ENCODE measurements at places on chromosomes 2 and 18.

DNA sequence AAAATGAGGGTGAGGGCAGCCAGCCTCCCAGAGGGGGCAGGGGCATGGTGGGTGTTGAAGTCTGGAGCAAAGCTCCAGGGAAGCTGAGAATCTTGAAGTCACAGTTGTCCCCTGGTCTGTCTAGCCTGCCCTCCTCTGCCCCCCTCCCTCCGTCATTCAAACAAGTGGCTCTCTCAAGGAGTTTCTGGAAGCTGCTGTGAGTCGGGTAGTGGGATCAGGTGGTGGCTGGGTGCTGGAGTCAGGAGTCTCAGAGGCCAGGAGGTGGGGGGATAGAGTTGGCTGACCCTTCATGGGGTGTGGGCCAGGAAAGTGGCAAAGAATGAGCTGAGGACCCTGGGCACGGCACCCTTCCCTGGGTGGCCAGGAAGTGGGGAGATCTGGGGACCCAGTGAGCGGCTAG lies 495 bp upstream of the ASIC4 start:
- no peak for DNase-seq

- DNase-seq, result no peak
Observed at GRCh38 chr2:33448220-33448899, 28.1 kb upstream of the RASGRP3 start.

GRCh38 chr2:28956415-28956826 lies 24.7 kb upstream of the TOGARAM2 start:
- DNase-seq, result peak; percentile 47

DNA sequence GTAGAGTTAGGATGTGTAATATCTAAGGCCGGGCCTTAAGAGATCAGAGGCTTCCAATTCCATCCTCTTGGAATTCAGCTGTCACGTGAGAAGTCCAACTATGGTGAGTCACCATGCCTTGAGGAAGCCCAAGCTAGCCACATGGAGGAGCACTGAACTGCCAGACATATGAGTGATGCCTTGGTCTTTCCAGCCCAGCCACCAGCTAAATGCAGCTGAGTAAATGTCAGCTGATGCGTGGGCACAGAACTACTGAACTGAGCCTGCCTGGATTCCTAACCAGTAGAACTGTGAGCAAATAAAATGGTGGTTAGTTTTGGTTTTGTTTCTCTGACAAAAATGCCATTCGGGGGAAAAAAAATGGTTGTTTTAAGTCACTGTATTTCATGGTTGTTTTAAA lies 153.7 kb upstream of the SERTAD2 start:
- no peak for DNase-seq

- DNase-seq, result no peak
Observed at GRCh38 chr2:151634736-151635467, 99.4 kb downstream of the NEB start.

- no peak for DNase-seq
Observed at GRCh38 chr2:158138255-158138654, 36.6 kb downstream of the UPP2 start.

DNA sequence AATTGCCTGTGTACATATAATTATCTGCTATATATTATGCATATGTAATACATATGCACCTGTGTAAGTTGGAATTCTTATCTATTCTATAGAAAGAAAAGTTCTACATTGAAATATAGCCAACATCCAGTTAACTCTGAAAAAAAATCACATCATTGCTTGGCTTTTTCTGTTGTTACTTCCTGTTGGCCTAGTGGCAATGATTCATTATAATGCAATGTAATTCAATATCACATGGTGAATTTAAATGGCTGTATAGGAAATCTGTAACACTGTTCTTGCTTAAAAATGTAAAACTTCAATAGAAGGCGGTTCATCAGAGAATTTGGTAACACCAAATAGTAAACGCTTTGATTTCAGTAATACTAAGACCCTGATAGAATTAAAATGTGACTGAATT lies 44.5 kb upstream of the MAP4K3 start:
- DNase-seq, result no peak

DNA sequence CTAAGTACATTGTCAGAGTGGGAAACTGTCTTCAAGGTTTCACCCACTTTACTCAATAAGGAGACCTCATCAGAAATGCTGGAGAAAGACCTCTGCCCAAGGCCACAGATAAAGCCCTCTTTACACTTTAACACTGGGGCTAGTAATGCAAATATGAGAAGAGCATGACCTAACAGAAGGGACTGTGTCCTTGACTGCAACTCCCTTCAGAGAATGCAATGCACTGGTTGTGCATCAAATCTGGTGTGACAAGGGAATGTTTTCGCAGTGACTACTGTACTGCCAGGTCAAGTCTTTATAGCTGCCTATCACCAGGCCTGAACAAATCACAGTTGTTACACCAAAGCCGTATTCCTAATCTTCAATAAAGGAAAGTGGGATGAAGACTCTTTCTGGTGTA lies 28.6 kb downstream of the CDH19 start:
- no peak for DNase-seq

DNA sequence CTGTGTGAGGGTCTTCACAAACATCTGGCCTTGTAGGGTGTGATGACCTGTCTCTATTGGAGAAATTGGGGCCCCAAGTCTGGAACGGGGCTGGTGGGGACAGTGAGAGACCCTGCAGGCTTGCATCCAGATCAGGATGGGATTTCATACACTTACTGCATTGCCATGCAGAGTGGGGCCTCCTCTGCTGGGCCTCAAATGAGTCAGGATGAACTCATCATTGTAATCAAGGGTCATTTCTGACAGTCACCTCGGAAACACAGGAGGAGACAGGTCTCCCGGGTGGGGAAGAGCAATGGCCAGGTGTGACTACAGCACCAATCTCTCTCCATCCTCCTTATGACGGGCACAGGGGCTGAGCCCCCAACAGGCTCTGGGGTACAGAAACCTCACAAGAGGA lies 48.1 kb upstream of the GALR1 start:
- DNase-seq, result no peak

- DNase-seq, result peak; percentile 38
Observed at GRCh38 chr2:240589850-240590525, 3.5 kb downstream of the CAPN10 start.

DNA sequence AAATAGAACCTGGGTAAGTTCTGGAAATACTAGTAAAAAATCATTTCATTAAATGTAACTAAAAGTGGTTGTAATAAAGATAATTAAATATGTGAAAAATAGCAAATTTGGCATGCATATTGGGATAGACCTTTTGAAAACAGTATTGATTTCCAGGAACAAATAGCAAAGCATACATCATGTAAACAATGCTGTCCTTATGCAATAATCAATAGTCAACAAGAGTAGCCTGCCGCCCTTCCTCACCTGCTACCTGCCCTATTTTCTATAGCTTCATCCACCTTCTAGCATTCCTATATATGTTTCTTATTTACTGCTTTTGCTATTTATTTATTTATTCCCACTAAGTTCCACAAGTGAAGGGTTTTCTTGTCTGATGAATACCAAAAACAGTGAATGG lies 35.1 kb upstream of the KYNU start:
- no peak for DNase-seq

GRCh38 chr18:27995770-27996502 lies 181.0 kb downstream of the CDH2 start:
- no peak for DNase-seq

DNA sequence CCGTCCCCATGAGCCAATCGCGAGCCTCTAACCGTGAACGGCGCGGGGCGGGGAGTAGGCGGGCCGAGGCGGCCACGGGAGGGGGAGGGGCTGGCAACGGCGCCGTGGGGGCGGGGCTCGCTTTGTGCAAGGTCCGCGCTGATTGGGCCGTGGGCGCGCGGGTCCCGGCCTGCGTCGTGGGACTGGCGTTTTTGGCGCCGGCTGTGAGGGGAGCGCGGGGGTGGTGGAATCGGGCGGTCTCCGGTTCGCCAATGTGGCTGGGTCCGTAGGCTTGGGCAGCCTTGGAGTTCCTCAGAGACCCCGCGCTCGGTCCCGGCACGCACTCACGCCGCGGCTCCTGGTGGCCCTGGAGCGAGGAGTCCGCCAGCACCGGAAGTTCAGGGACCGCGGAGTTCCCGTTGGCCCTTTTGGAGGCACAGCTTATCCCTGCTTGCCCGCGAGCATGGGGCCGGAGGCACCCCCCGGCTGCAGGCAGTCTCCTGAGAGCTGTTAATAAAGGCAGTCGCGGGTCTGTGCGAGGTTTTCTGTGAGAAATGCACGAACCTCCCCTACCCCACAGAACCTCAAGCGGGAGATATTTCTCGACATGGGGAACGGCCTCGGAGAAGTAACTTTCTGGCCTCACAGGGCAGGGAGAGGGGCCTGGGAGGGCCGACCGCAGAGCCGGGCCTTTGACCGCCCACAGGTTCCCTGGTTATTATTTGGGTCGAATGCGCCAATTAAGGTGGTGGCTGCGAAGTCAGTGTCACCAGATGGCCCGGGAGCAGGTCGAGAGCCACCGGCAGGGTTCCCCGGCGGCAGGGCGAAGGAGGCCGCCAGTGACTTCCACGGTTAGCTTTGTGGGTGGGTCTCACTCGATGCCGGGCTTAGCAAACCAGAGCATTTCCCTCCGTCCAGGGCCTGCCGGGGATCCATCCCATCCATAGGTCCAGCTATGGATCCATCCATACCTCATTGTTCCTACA lies 574 bp upstream of the NCL start:
- peak; percentile 96 for DNase-seq

- no peak for DNase-seq
Observed at GRCh38 chr2:235727891-235728799, 234.3 kb downstream of the AGAP1 start.

DNA sequence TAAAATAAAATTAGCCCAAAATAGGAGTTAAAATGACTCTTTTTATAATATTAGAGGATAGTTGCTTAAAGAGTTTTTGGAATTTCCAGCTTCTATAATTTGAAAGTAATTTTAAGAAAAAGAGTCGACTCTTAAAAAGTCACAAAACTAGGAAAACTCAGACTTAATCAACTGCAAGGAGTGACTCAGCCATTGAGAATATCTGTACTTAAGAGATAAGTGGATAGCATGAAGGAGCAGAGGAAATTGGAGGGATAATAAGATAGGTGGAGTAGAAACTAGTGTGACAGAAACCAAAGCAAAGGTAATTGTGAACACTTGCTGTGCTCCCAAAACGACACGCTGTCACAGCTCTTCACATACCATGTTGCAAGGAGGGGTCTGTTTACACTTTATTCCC lies 8.4 kb downstream of the RSAD2 start:
- DNase-seq, result no peak

- no peak for DNase-seq
Observed at GRCh38 chr2:150647943-150648342, 160.5 kb upstream of the RND3 start.

DNA sequence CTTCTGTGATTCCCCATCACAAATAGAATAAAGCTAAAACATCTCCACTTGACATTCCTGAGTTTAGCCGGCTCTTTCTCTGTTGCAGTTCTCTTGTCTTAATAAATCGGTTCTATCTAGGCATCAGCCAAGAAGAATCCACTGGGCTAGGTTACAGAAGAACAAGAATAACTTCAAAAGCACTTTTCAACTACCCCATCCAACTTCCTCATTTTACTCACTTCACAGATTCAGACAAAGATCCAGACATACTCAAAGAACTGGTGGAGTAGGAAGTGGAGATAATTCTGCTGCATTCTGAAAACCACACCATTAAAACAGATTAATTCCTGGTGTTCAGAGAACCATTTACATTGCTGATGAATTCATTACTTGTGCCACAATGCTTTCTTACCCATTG lies 9.6 kb upstream of the ALPK2 start:
- DNase-seq, result no peak

DNA sequence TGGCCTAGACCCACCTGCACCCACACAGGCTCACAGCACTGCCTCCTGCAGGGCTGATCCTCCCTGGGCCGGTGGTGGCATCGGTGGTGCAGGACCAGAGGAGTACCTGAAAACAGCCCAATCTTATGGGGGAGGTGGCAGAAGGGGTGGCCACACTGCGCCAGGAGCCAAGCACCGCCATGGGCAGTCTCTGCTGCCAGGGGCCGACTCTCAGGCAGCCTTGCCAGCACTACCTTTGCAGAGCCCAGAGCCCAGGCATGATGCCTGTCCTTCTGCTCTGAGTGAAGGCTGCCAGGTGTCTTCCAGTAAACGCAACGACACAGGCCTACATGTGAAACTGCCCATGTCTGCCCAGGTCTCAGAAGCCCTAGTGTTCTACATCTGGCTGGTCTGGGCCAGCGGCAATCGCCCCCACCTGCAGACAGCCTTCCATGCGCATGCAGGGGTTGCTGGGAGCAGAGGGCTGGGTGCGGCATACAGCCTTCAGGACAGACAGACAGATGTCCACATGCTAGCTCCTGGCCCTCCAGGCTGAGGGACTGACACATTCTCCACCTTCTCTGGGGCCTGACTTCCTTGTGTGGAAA lies 6.8 kb downstream of the HS6ST1 start:
- DNase-seq, result peak; percentile 33

DNA sequence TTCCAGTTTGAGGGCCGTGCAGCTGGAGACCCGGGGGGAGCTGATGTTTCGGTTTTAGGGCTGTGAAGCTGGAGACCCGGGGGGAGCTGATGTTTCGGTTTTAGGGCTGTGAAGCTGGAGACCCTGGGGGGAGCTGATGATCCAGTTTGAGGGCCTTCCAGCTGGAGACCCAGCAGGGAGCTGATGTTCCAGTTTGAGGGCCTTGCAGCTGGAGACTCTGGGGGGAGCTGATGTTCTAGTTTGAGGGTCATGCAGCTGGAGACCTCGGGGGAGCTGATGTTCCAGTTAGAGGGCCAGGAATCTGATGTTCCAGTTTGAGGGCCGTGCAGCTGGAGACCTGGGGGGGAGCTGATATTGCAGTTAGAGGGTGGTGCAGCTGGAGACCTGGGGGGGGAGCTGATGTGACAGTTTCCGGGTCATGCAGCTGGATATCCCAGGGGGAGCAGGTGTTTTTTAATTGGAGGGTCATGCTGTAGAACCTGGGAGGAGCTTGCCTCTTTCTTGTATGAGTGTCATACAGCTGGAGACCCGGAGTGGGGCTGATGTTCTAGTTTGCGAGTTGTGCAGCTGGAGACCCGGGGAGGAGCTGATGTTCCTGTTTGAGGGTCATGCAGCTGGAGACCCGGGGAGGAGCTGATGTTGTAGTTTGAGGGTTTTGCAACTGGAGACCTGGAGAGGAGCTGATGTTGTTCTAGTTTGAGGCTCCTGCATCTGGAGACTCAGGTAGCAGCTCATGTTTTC lies 153.2 kb downstream of the RTP5 start:
- DNase-seq, result peak; percentile 31

GRCh38 chr2:61233581-61233980 lies 71.6 kb downstream of the C2orf74 start:
- no peak for DNase-seq

DNA sequence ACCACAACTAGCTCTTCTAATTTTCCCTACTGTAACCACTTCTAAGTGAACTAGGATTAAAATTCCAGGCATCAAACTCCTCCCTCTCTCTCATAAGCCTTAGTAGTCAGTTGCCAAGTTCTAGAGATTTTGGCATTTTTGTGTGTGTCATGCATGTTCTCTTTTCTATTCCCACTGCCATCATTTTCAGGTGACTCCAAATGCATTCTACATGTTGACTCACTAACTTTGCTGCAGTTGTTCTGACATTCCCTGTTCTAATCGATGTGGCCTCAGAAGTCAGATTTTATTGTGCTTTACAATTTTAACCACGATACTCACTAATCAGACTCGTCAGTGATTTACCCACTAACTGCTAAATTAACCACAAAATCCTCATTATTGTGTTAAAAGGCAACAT lies 13.3 kb downstream of the DSC1 start:
- no peak for DNase-seq

- DNase-seq, result no peak
Observed at GRCh38 chr2:111094691-111095090, 26.0 kb upstream of the BCL2L11 start.

Measured in dorsolateral prefrontal cortex (tissue), 122 donors.